Posterior vena cava (tissue), 2 donors: ENCODE measurements at places on chromosomes 5 and 9.

DNA sequence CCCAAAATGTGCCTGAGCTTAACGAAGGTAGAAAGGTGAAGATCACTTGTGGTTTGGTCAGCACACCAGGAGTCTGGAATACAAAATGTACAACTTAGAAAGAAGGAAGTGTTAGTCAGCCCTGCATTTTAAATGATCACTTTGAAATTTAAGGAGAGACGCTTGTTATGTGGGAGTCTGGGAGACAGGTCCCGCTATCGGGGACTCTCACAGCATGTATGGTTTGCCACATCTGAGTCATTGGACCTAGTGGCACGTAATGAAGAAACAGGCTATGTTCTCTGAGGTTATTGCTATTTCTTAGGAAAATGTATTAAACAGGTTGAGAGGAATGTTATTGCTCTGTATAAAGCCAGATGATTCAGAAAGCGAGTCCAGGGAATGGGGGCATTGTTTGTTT, 2362.5 kb upstream of the WWC1 start:
- DNase-seq: no peak

DNA sequence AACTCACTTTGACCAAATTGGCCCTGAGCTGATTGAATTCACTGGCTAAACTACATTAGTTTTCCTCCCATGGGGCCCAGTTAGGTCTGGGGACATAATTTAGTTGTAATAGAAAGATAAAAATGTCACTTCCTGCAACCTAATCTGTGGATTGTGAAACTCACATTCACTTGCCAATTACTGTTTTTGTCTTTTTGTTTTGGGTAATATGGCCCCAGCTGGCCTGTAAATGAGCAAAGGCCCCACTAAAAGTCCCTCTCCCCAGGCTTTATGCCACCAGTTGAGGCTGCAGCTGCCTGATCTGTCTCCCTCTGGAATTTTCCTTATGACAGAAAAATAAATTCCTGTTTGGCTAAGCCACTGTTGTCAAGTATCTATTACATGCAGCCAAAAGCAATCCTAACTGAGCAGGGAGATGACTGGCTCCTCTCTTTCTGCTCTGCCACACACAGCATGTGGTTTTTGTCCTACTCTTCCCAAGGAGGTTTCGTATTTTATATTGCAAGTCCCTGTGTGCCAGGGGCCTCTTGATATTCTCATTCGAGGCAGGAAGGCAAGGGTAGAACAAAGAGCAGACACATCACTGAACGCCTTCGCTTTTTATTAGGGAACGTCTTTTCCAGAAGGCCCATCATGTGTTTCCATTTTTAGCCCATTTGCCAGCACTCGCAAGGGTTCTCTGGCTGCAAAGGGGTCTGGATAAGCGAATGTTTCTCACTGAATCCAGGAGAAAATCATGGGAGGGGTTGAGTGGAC, 24.1 kb upstream of the SLC25A48 start:
- DNase-seq: no peak

- no peak for DNase-seq
These were observed 153.2 kb upstream of the EGFLAM start for GRCh38 chr5:38105231-38105570.

DNA sequence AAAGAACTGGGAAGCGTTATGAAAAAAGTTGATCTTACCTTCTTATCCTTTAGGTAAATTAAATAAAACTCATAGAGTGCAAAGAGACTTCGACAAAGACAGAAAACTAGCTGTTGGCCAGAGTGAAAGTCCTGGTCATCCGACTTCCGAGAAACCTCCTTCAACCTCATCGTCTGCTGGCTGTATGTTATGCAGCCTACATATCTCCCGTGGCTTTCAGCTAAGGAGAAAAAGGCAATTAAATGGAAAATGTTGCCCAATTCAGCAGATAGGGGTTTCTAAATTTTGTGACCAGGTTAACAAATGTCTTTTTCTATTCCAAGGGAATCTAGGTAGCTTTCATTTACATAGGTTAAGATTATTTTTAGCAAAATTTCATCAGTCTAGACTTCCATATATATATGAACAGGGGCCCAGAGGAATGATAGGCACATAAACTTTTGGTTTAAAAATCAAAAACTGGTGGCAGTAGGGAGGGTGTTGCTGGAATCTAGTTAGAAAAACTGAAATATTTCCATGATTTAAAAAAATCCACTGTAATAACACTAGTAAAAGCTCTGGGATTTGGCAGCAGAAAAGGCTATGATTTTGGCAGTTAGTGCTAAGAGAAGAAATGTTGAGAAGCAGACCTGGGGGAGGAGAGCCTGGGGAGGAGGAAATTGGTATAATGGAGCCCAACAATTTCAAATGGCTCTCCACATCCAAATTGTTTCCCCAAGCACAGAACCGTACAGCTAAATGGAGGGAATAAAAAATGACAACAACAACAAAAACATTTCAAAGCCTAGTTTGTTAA, 32.1 kb downstream of the RAI14 start:
- DNase-seq: no peak

DNA sequence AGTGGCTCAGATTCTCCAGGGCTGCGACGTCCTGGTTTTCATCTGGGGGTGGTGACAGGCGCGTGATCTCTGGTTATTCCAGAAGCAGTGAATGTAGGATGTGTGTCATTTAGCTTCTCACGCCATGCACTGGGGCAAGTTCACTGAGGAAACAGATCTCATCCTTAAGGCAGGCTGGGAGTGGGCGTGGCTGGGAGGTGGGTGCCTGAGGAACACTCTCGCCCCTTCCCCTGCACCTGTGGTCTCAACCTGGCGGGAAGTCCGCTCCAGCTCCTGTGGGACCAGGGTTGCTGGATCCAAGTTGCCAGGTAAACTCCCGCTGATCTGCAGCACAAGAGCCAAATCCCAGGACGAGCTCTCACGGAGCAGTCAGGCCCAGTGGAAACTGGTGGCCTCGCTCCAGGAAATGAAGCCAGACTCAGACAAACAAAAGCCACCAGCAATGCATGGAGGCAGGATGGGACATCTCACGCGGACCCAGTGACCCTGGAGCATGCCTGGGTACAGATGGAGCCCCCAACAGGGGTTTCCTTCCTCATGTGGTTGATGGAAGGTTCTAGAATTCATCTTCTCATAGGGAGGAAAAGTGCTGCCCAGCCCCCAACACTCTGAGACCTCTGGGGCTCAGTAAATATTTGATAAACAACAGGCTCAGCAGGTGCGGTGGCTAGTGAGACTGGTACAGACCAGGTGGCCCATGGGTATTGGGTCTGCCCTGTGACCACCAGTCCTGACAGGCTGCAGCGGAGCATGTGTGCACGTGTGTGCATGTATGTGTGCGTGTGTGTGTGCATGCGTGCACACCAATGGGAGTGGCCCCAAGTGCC, 16.3 kb upstream of the SLC12A7 start:
- no peak for DNase-seq
